ENCODE measurements at places on chromosomes 2 and 18. TPM values are rescaled to one million over a fixed set of nuclear protein-coding genes. Genes with fewer than 3 reads are reported as not detected.

DNA sequence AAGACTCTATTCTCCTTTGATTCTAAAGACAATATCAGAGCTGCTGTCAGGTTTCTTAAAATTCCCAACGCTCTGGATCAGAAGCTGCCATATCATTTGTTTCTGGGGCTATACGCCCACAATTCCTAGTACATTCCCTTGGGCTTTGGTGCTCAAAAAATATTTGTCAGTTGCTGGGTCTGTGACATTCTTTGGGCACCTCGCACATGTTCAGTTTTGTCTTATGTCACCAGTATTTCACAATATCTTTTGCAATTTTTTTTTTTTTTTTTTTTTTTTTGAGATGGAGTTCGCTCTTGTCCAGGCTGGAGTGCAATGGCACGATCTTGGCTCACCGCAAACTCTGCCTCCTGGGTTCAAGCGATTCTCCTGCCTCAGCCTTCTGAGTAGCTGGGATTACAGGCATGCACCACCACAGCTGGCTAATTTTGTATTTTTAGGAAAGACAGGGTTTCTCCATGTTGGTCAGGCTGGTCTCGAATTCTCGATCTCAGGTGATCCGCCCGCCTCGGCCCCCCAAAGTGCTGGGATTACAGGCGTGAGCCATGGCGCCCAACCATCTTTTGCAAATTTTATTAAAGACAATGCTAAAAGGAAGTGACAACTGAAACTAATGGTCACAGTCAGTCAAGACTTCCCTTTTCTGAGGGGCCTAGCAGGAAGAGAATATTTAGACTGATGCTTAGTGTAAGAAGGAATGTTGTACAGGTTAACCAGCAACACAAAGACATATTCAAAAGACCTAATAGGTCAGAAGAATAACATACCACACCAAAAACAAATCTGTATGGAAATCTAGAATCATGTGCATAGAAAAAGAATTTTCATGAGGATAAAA is 6.8 kb downstream of the ZNF397 start:
- no peak for DNase-seq

EGR4 gene
- total RNA-seq: 0.69 TPM

- DNase-seq: no peak
These were observed 4.5 kb downstream of the HAAO start for GRCh38 chr2:42787788-42788477.

GRCh38 chr2:30775833-30776232 is 31.4 kb downstream of the CAPN13 start:
- no peak for DNase-seq

CNDP2 gene
- 121 TPM for total RNA-seq

SRD5A2 gene
- not detected for total RNA-seq

GRCh38 chr2:82994151-82994550 is 1464.9 kb downstream of the SUCLG1 start:
- DNase-seq: no peak

GRCh38 chr18:74507927-74508326 is 11.8 kb downstream of the CNDP2 start:
- DNase-seq: no peak

DNA sequence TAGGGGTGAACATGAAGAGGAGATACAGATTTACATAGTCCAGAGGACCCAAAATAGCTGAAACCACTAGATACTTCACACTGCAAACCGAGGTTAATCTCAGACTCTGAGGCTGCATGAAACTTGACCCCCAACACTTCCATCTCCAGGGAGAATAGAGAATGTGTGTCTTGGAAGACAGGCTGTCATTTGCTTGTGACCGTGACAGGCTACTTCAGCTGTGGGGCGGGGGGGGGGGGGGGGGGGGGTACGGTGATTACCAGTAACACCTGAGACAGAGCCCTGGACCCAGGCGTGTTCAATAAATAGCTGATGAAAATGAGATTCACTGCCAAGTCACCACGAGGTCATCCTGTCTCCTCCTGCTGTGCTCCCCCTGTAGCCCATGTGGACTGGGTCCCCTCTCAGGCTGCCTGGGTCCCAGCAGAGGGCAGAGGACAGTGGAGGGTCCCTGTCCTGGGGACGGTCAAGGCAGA is 5.7 kb upstream of the KLHL29 start:
- no peak for DNase-seq

Measured in CD4-positive, CD25-positive, alpha-beta regulatory T cell (primary cell).